ENCODE measurements at places on chromosomes 3 and 15. TPM values are rescaled to one million over a fixed set of nuclear protein-coding genes. Genes with fewer than 3 reads are reported as not detected.

AADACL2 gene
- not detected for total RNA-seq

PATL2 gene
- total RNA-seq = not detected

CNBP gene
- total RNA-seq = 177 TPM

ITIH3 gene
- total RNA-seq = not detected

LDHAL6B gene
- total RNA-seq = not detected

CLSTN2 gene
- total RNA-seq = 3.1 TPM

ADAMTS9 gene
- 2.3 TPM for total RNA-seq

PODXL2 gene
- 139 TPM for total RNA-seq

CHRNA7 gene
- total RNA-seq = 19.1 TPM

Measured in glutamatergic neuron (in vitro differentiated cells).